Activated naive CD4-positive, alpha-beta T cell treated with anti-CD3 and anti-CD28 coated beads, Interleukin-2, amount 50 U/mL, for 16 hours (primary cell): ENCODE measurements at places on chromosomes 4 and X.
A peak's percentile ranks its signal among the peaks of the same experiment; 100 is the strongest.

- DNase-seq = no peak
Observed at GRCh38 chrX:101079736-101080270, 1.1 kb downstream of the TMEM35A start.

DNA sequence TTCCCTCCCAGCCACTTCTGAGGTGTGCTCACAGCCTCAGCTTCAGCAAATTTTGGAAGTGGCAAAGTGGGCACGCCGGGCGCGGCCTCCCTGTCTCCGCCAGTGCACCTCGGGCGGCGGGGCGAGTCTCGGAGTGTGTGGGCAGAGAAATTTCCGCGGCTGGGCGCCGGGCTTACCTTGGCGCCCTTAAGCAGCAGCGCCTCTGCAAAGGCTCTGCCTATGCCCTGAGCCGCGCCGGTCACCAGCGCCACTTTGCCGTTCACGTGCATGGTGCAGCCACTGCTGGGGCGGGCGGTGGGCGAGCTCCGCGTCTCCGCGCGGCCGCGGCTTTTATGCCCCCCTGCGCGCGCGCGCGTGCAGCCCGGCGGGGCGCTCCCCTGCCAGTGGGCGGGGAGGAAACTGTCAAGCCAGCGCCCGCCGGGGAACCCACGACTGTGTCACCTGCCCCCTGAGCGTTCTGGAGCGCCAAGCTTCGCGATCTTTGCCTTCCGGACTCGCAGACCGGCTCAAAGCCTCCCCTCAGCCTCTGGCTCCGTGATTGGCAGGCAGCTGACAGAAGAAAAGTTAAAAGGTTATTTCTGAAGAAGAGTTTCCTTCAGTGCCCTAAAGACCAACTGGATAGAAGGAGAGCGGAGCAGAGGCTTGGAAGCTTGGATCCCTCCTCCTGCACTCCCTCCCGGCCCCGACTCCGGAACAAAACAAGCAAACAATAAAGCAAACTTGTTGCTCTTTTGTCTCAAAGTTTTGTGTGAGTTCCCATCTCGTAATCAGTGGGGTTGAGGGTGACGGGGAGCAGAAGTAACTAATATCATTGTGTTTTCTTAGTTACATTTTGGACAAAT, at the start of gene HPGD:
Gene HPGD, minus strand, starts transcription at position 306 of the 842 bp plus-strand sequence. Its CDS starts 37 bp downstream, at position 269.
- DNase-seq = peak; percentile 33

- no peak for DNase-seq
Observed at GRCh38 chrX:71214604-71215337, 8.3 kb upstream of the GJB1 start.

GRCh38 chr4:180028682-180029081, 2214.5 kb upstream of the TENM3 start:
- DNase-seq = no peak

DNA sequence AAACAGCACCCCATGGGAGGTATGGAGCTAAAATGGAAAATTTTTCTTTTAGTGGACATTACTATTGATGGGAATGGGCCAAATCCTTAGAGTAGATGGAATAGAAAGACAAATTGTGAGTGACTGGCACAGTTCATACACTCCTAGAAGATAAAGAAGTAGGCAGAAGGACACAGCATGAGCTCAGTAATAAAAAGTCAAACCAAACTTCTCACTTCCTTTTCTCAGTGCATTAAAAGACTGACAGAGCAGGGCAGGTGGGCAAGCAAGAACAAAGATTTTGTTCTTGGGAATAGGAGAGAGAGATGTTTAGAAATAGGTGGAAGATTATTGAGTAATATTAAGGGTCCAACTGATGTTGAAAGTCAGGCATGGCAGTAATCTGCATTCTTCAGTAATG, 132.5 kb downstream of the ATP10D start:
- DNase-seq = no peak

DNA sequence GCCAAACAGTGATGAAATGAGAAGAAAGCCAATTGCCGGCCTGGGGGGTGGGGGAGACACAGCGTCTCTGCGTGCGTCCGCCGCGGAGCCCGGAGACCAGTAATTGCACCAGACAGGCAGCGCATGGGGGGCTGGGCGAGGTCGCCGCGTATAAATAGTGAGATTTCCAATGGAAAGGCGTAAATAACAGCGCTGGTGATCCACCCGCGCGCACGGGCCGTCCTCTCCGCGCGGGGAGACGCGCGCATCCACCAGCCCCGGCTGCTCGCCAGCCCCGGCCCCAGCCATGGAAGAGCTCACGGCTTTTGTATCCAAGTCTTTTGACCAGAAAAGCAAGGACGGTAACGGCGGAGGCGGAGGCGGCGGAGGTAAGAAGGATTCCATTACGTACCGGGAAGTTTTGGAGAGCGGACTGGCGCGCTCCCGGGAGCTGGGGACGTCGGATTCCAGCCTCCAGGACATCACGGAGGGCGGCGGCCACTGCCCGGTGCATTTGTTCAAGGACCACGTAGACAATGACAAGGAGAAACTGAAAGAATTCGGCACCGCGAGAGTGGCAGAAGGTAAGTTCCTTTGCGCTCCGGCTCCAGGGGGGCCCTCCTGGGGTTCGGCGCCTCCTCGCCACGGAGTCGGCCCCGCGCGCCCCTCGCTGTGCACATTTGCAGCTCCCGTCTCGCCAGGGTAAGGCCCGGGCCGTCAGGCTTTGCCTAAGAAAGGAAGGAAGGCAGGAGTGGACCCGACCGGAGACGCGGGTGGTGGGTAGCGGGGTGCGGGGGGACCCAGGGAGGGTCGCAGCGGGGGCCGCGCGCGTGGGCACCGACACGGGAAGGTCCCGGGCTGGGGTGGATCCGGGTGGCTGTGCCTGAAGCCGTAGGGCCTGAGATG, at the start of gene SHOX:
Gene SHOX, plus strand, starts transcription at position 180 of the 885 bp plus-strand sequence. Its CDS starts 107 bp downstream, at position 287.
- DNase-seq = no peak

DNA sequence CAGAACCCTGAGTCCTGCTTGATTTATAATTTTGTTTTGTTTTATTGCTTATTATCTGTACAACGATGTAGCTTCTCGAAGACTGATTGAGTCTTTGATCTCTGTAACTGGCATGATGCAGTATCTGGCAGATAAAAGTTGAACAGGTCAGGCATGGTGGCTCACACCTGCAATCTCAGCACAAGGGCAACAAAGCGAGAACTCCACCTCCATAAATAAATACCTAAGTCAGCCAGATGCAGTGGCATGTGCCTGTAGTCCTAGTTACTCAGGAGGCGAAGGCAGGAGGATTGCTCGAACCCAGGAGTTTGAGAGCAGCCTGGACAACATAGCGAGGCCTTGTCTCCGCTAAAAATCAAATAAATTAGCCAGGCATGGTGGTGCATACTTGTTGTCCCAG, 15.7 kb upstream of the WDR19 start:
- DNase-seq = no peak

DNA sequence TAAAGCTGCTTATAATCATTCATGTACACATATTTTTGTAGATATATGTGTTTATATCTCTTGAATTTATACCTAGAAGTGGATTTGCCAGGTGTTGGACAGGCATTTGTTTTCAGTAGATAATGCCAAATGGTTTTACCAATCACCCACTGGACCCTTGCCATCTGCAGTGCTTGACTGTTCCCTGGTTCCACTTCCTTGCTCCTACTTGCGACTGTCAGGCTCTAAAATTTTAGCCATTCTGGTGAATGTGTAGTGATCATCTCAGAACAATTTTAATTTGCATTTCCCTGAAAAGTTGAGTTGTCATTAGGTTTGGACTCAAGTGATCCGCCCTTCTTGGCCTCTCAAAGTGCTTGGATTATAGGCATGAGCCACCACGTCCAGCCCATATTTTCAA, 122.4 kb upstream of the SLC34A2 start:
- DNase-seq = no peak

DNA sequence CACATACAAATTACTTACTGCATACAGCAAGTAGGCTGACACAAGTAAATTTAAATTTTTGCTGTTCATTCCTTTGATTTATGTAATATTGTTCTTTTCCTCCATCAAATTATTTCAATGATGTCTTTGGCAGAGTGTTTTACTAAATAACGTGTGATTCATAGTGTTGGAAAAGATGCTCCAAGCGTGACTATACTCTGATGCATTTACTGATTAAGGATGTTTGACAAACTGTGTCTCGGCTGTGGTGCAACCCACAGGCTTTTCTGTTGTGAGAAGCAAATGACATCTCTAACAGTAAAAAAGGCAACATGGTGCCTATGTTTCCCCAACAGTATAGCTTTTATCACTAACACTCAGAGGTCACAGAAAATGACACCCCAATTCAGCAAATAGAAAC, 540.9 kb downstream of the PPP4R3C start:
- no peak for DNase-seq

- no peak for DNase-seq
Observed at GRCh38 chr4:80069837-80070731, 2.9 kb downstream of the ANTXR2 start.

- DNase-seq = no peak
Observed at GRCh38 chr4:120215350-120215749, 148.7 kb upstream of the MAD2L1 start.
